ENCODE measurements at places on chromosomes 4 and X.

DNA sequence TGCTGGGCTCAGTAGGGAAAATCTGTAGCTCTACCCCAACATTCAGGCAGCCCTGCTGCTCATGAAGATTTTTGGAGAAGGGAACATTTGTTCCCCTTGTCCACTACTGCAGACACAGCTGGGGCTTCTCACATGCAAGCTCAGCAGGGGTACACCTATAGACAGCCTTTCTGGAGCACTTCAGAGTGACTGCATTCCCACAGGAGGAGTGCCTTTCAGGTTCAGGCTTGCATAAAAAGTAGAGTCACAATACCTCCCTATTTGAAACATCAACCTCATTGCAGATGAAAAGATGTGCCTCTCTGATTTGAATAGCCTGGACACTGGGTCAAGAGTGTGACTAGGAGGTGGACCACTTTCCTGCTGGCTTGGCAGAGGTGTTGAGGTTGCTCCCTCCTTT, 53.3 kb upstream of the NAP1L2 start:
- no peak for DNase-seq

DNA sequence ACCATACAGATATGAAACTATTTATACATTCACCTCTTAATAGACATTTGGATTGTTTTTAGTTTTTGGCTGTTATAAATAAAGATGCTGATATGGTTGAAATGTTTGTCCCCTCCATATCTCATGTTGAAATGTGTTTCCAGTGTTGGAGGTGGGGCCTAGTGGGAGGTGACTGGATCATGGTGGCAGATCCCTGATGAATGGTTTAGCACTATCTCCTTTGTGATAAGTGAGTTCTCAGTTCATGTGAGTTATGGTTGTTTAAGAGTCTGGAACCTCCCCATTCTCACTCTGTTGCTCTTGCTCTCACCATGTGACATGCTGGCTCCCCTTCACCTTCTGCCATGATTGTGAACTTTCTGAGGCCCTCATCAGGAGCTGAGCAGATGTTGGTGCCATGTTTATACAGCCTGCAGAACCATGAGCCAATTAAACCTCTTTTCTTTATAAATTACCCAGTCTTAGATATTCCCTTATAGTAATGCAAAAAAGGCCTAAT, 12.2 kb upstream of the CLGN start:
- DNase-seq = no peak

DNA sequence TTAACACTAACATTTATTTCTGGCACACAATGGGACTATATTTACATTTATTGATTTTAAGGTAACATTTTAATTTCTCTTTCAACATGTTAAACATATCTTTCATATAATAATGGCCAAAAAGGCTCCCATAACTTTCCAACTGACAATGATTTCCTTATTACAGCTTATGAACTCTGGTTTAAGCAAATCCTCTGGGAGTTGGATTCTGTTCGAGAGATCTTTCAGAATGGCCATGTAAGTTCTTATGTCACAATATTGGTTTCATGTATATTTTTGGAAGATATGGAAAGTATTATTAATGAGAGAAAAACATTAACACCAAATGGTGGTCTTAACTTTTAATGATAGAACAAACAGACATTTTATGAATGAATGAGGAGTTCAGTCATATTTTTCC, 4.1 kb downstream of the TDO2 start:
- DNase-seq = no peak

DNA sequence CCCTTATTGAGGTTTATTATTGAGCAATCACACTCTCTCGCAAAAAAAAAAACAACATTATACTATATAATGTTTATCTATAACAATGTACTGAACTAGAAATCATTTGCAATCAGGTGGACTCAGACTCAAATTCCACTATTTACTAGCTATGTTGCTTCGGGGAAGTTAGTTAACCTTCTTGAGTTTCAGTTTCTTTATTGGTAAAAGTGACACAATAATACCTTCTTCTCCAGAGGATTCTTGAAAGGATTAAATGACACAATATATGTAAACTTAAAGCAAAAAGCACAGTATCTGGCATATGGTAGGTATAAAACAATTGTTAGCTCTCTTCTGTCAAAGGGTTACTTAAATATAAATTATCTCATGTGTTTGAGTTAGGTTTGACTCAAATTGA, 31.5 kb upstream of the HDAC8 start:
- no peak for DNase-seq

GRCh38 chr4:15162046-15162445, 159.8 kb downstream of the CPEB2 start:
- DNase-seq = no peak

DNA sequence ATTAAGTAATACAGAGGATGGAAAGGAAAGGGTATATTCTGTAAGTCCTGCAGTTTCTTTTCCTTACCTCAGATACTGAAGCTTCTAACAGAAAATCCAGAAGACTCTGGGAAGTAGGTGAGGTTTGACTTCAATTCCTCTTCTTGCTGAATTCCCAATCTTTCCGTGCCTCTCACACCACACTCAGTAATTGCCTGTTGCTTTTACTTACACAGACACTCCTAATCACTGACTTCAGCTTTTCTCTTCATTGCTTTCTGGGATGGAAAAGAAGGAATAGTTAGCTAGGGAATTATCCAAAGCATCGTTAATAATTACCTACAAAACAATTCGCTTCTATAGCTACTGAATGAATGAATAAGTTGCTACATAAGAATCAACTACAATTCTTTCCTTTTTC, 163.6 kb downstream of the FBXO8 start:
- no peak for DNase-seq

DNA sequence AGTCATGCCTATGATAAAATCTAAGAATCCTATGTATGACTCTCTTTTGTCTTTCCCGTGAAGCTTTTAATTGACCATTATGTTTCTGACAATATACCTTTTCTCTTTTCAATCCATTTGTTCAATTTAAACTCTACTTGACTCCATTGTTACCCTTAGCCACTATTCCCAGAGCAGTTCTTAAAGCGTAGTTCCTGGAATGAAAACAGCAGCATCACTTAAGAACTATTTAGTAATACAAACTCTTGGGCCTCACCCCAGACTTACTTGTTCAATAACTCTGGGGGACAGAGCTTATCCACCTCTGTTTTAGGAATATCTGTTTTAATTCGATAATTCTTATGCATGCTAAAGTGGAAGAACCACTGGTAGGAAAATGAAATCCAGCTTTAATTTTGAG, 358.4 kb downstream of the PRR32 start:
- no peak for DNase-seq

DNA sequence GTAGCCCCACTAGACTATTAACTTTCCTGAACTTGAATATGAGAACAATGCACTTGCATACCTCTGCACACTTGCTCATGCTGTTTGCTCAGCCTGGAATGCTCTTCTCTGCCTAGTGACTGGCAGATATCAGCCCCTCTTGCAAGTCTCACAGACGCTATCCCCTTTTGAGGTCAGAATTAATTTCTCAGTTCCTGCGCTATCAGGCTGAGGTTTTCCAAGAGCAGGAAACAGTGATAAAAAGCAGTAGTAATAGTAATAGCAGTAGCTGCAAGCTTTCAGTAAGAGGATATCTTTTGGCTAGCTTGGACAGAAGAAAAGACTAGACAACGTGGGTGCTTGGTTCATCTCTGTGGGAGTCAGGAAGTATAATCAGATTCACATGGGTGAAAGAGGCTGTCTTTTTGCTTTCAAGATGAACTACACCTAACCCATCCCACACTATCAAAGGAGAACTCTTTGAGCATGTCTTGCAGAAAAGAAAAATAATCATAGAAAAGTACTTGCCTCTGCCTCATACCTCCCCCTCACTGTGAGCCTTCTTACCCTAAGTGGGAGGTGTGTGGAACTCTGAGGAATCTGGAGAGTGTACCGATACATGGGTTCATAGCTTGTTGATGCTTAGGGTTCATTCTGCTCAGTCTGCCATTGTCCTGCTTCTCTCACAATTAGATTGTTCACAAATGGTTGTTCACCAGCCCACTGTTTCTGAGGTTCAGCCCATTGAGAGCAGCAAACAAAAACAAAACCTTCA, 11.3 kb upstream of the DRP2 start:
- no peak for DNase-seq

- DNase-seq = no peak
Measured at GRCh38 chrX:87475793-87476192, 41.8 kb upstream of the KLHL4 start.

DNA sequence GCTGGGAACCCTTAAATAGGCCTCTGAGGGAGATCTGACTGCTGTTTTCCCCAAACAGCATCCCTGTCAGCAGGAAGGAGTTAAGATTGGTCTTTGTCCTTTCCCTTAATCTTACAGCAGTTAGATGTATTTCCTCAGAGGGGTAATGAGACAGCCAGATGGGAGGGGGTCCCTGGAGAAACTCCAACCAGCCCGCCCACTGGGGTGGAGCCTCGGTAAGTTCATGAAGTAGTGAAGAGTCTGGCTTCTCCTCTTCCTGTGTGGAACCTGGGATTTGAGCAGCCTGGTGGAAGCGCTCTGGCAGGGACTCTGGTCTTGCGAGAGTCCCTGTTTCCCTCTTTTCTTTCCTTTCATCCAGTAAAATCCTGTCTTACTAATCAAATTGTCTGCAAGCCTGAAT, 330.0 kb downstream of the TLL1 start:
- DNase-seq = no peak

DNA sequence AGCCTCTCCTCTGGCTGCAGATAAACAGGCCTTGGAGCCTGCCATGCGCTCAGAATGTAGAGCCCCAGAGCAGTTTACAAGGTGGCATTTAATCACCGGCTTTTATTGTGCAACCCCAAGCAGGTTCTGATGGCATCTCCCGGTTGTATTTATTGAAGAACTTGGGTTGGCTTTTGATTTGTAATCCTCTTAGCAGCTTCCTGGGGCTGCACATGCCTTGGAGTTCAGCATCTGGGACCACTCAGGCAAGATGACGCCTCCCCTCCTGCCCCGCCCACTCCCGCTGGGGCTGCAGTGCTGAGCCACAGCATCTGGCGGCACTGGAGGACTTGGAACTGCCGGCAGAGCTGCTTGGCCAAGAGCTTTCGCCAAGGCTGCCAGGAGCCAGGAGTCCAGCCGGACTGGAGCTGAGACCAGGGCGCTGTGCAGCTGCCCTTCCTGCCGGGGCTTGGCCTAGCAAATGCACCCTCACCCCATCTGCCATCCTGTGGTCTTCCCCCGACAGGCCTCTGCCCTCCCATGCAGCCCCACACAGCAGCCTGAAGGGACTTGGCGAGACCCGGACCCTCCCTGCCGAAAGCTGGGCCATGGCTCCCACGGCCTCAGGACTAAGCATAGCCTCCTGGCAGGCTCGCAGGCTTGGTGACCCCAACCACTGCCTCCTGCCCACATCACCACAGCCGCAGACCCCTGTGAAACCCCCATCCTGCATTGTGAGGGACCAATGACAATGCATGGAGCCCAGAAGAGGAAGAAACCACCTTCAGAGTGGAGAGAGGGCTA, 5.4 kb downstream of the HTRA3 start:
- no peak for DNase-seq

DNA sequence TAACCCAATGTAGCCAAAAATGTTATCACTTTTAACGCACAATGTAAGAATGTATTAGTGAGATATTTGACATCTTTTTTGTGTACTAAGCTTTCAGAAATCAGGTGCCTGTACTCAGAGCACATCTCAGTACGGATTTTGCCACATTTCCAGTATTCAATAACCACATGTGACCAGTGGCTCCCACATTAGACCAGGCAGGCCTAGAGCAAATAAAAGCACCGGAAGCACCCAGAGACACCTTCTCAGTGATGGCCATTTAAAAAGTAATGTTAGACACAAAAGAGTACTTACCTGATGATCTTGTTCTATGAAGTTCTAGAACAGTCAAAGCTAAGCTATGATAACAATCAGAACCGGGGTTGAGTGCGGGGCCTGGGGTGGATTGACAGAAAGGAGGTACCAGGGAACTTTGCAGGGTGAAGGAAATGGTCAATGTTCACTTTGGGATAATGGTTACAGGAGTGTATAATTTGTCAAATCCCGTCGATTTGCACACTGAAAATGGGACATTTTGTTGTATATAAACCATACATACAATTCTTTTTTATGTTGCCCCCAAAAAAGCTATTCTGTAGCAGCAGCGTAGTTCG, 1.2 kb downstream of the CTPS2 start:
- DNase-seq = no peak

DNA sequence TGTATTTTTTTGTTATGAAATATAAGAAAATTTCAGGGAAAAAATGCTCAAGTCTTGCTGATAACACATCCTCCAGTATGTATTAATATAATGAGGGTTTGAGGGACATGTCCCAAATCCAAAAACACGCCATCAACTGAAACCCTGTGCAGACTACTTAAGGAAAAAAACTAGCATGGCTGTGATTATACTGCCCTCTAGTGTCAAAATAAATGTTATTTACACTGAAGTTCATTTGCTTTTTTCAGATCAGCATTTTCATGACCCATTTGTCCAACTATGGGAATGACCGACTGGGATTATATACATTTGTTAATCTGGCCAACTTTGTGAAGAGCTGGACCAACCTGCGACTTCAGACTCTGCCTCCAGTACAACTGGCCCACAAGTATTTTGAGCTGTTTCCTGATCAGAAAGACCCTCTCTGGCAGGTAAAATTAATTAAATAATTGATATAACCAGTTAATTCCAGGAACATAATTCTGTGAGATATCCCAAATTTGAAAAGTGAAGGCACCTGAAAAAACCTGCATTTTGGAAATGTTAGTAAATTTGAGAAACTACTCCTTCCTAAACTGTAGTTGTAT, 128.5 kb downstream of the PRSS12 start:
- peak; percentile 48 for DNase-seq

GRCh38 chr4:89570931-89571330, 263.3 kb upstream of the GPRIN3 start:
- no peak for DNase-seq

GRCh38 chr4:84568496-84568895, 14.4 kb upstream of the CDS1 start:
- DNase-seq = no peak

DNA sequence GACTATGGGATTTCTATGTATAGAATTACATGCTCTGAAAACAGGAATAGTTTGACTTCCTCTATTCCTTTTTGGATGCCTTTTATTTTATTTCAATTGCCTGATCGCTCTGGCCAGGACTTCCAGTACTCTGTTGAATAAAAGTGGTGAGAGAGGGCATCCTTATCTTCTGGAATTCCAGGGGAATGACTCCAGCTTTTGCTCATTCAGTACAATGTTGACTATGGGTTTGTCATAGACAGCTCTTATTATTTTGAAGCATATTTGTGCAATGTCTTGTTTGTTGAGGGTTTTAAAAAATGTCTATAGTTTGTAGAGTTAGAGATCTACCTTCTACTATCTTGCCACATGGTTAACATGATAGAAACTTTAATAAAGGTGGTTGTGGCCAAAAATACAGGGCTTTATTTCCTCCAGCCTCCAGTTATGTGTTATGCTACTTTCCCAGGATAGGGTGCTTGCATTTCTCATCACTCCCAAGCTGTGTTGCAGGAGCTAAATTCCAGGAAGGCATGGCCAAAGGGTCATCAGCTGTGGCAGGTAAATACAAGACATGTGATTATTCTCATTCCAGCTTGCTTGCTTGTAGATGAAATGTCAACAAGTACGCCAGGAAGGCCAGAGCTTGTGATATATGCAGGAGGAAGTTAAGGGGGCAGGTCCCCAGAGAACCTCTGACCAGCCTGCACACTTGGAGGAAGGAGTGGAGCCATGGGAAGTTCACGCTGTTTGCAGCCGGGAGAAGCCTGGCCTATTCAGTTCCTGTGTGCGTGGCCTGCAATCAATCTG, 142.4 kb upstream of the CPXCR1 start:
- DNase-seq = no peak

All from COLO829 (cell line).